Stimulated activated CD4-positive, alpha-beta T cell treated with anti-CD3 and anti-CD28 coated beads, Interleukin-1b, Interleukin-23, amount 100 ng/mL, for 1 hour (primary cell): ENCODE measurements at places on chromosomes 16 and 17.

DNA sequence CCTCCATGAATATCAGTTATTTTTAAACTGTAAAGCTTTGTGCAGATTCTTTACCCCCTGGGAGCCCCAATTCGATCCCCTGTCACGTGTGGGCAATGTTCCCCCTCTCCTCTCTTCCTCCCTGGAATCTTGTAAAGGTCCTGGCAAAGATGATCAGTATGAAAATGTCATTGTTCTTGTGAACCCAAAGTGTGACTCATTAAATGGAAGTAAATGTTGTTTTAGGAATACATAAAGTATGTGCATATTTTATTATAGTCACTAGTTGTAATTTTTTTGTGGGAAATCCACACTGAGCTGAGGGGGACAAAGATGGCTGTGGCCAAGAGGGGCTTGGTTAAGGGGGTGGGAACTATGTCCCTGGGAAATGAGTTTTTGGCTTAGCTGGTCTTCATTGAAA is 2.3 kb downstream of the CCL11 start:
- no peak for DNase-seq

GRCh38 chr16:71493213-71493612 is 4.1 kb upstream of the ZNF19 start:
- DNase-seq: no peak

GRCh38 chr16:82580298-82580890 is 46.4 kb upstream of the CDH13 start:
- DNase-seq: no peak

GRCh38 chr17:48375356-48375755 is 54.7 kb downstream of the SKAP1 start:
- no peak for DNase-seq

DNA sequence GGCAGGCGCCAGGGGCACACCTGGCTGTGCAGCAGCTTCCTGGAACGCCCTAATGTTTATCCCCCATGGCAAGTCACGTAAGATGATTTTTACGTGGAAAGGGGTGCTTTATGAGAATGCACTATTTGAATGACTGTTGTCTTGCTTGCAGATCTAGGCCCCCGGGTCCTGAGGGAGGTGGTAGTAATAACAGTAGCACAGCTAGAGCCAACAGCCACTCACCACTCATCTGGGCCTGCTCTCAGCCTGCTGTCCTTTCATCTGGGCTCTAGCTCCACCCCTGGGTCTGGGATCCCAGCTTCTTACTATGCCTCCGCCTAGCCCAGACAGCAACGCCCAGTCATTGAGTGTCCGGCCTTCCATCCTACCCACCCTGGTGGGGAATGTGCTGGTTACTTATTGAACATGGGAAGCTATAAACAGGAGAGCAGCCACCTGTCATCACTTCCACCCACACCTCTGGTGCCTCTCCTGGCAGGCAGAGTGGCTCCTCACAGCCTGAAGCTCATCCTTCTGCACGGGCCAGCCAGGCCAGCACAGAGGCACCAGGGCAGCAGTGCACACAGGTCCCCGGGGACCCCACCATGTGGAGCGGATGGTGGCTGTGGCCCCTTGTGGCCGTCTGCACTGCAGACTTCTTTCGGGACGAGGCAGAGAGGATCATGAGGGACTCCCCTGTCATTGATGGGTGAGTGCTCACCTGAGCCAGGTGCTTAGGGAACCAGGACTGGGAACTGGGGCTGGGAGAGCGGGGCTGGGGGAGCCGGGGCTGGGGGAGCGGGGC is 16.6 kb downstream of the DPEP1 start:
- no peak for DNase-seq

DNA sequence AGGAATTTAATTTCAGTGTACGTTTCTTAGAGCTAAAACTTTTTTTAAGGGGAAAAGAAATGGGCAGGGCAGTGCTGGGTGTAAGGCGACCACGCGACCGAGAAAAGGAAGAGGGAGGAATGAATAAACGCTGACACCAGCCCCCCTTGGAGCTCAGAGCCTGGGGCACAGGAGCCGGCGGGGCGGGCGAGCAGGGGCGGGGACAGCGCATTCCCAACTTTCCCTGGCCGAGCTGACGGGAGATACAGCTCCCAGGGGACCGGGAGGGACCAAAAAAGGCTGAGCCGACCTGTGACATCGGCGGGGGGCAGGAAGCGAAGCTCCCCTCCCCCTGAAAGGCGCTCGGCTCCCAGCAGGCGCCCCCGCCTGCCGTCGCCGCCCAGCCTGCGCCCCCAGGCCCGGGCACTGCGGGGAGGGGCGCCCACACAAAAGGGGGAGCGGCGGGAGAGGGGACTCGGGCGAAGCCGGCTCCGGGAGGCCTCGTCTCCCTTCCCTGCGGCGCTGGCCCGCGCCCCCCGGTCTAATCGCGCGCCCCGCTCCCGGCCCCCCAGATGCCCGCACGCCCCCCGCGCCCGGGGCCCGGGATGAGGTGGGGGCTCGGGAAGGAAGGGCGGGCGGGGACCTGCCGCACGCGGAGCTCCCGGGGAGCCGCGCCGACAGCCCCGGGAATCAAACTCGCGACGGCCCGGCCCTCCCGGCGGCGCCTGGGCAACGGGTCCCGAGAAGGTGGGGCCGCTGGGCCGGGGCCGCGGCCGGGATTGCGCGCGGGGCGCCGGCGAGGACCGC is 622 bp downstream of the CUEDC1 start:
- DNase-seq: no peak

- no peak for DNase-seq
Observed at GRCh38 chr17:34447406-34447805, 84.4 kb upstream of the CCL1 start.

- DNase-seq: no peak
Observed at GRCh38 chr16:25751230-25751835, 59.6 kb downstream of the HS3ST4 start.

DNA sequence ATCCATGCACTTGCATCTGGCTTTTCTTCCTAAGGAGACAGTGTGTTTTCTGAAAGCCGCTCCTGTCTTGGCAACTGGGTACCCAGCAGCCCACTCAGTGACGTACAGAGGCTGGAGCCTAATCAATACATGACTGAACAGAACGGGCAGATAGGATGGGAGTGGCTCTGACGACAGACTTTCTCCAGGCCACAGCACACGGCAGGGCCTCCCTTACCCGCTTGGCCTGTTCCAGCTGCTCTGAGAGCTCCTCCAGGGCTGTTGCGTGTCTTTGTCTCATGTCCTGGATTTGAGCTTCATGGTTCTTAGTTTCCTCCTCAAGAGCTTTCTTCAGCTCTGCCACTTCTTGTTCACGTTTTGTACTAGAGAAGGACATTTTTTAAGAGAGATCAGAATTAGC is 64.9 kb downstream of the NDEL1 start:
- DNase-seq: no peak
